ENCODE measurements at places on chromosomes 16 and 17.
A peak's percentile ranks its signal among the peaks of the same experiment; 100 is the strongest.

GRCh38 chr17:15488557-15488956 is 21.1 kb upstream of the CDRT4 start:
- no peak for DNase-seq

DNA sequence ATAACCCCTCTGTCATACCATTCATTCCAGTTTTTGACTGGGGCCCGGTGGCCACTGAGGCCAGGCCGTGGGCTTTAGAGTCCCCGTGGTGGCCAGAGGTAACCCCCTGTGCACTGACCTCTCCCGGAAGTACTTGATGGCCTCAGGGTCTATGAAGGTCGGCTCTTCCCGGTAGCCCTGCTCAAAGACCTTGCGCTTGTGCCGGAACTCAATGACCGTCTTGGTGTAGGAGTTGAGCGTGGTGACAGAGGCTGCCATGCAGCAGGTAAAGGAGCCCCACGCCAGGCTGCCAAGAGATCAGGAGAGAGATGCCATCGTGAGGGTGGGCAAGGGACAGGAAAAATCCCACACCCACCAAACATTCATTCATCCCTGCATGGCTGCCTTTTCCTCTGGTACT is 234.8 kb downstream of the GSG1L start:
- no peak for DNase-seq

- DNase-seq, result peak; percentile 96
Observed at GRCh38 chr16:21599122-21600030, at the start of gene METTL9. METTL9 (plus strand) TSS chr16:21599577; CDS start chr16:21599734, 157 bp downstream.

DNA sequence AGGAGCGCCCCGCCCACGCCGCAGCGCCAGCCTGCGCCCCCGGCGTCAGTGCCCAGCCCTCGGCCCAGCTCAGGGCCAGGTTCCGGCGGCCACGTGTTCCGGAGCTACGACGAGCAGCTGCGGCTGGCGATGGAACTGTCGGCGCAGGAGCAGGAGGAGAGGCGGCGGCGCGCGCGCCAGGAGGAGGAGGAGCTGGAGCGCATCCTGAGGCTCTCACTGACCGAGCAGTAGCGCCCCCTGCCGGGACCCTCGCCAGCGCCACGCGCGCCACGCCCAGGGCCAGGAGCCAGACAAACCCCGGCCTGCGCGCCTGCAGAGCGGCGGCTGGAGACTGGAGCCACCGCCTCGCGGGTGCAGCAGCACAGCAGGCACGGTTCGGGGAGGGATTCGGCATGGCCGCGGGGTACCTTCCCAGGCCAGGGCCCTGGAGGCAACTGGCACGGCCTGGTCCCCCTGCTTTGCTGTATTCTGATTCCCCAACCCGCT is 9.3 kb downstream of the CORO6 start:
- peak; percentile 97 for DNase-seq

DNA sequence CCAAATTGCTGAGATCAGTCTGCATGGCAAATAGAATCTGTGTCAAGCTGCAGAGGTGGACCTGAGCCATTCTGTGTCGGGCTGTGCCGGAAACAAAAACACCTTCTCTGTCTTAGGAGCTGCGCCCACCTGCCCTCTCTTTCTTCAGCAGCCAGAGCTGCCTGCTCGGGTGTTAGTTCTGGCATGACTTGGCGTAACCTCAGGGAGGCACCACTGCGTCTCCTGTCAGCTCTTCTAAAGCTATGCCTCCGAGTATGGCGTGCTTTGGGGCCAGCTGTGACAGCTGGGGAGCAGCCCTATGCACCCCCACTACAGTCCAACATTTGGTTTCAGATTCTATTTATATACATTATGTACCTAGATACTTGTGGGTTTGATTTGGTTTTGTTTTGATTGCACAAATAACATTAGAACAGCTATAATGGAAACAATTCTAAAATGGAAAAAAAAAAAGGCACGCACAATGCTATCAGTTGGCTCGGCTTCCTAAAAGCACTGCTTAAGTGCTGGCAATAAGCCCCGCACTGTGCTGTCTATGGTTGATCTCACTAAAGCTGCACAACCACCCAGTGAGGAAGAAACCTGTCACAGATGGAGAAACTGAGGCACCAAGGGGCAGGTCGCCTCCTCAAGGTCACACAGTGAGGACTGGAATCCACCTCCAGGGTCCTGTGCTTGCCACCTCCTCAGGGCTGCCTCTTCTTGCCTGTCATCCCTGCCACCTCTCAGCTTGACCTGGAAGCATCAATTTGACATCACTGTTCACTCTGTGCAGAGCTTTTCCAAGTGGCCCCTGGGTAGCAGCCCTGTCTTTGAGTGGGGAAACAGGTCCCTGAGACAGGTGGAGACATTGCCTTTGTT is 18.7 kb upstream of the ADGRG1 start:
- DNase-seq, result peak; percentile 97

DNA sequence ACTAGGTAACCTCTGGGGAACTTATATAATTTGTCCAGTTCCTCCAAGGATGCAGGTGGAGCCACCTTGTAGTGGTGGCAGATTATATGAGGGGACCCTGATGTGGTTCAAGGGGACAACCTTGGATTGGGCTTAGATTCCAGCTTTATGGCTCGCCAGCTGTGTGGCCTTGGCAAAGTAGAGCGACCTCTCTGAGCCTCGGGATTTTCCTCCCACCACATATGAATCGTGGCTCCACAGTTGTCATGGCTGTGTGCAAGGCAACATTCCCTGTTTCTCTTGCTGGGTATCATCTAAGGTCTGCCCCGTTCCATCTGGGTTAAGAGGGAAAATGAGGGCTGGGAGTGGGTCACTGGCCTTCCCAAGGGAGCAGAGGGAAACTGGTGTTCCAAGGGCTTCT is 104.6 kb downstream of the RAB11FIP4 start:
- DNase-seq, result no peak

DNA sequence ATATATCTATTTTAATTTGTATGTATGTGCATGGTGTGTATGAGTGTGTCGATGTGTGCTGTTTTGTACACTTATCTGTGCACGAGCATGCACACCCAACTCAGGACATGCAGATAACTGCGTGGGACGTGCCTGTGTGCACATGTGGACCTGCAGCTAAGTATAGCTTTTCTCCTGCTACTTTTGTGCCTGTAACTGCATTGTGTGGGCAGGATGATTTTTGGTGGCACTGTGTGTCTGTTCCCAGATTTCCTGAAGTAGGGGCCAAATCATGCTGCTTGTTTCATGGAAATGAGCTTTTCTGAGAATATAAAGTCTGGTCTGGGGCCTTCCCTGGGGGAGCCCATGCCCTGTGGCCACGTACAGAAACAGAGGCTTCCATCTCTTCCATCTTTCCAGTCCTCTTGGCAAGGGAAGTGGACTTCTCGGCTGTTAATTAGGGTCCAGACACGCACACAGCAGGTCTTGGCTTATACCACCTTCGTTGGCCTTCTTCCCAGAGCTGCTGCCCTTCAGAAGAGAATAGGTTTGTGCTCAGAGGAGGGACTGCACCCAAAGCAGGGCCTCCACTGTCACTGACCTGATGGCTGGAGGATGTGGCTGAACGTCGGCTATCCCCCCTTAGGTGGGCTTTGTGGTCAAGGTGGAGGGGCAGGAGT is 30.2 kb downstream of the SPNS3 start:
- DNase-seq, result no peak

DNA sequence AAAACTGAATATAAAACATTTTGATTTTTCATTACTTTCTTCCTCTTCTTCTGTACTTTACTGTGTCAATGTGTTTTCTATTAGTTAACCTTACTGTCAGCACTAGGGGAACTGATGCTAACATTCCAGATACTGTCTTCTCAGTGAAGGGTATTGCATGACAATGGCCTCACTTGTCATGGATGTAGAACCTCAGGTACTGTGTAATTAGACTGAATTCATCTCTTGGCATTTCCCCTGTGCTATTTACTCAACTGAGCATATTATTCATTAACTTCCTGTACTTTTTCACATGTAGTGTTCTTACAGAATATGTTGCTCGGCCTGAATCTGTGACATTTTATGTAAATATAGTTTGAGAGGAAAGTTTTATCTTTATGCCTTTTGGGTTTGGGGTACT is 237.0 kb downstream of the CA10 start:
- no peak for DNase-seq

GRCh38 chr16:89658221-89658879 is 714 bp downstream of the SPATA33 start:
- peak; percentile 15 for DNase-seq

- peak; percentile 50 for DNase-seq
Observed at GRCh38 chr17:76558198-76559095, 18.6 kb downstream of the PRCD start.

- no peak for DNase-seq
Observed at GRCh38 chr16:79788949-79789348, 188.4 kb upstream of the MAF start.

- no peak for DNase-seq
Observed at GRCh38 chr16:2029350-2029749, 2.6 kb downstream of the NHERF2 start.

DNA sequence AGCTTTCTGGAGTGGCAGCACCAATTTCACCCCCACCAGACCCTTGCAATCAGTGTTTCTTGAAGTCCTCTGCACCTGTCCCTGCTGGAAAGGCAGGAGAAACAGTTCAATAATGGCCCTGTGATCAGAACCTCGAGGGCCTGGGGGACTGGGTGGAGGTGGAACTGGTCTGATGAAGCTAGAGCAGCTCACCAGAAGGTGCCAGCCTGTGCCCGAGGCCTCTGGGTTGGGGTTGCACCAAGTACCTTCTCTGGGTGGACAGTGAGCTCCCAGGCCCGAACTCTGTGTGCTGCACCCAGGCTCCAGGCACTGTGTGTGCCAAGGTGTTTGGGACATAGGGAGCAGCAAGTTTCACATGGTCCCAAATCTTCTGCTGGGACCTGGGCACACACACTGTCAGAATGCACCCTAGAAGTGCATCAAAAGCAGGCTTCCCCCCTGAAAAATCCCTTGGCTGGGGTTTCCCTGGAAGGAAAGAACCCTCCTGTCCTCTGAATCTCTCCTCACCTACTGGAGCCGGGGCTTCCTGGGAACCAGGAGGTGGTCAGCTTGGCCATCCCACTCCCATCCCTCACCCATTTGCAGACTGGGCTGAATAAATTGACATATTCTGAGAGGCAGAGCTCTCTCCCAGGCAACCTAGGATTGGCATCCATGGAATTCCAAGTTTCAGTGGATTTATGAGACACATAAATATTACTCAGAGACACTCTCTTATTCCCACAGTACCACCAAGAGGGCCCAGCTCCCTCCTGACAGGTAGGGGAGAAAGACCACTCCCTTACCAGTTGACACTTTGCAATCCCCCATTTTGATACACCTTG is 17.4 kb downstream of the CD300LG start:
- no peak for DNase-seq

- no peak for DNase-seq
Observed at GRCh38 chr16:8931859-8932258, 31.8 kb downstream of the USP7 start.

DNA sequence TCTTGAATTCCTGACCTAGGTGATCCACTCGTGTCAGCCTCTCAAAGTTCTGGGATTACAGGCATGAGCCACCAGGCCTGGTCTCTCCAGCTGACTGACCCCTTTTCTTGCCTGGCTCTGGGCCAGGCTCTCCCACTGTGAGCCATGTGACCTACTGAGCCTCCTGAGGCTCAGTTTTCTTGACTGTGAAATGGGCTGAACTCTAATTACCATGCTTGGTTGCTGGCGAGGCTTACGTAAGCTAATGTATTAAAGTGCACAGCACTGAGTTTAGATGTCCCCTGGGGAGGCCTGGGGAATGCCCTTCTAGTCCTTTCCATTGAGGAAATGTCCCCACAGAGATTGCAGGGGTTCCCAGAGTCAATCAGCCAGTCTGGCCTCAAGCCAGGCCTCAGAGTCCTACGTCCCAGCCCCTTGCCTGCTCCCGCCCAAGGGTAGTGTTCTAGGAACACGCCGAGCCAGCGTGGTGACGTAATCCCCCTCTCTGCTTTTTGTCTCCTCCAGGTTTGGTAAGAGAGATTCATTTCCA is 45.8 kb upstream of the LGALS9 start:
- no peak for DNase-seq

DNA sequence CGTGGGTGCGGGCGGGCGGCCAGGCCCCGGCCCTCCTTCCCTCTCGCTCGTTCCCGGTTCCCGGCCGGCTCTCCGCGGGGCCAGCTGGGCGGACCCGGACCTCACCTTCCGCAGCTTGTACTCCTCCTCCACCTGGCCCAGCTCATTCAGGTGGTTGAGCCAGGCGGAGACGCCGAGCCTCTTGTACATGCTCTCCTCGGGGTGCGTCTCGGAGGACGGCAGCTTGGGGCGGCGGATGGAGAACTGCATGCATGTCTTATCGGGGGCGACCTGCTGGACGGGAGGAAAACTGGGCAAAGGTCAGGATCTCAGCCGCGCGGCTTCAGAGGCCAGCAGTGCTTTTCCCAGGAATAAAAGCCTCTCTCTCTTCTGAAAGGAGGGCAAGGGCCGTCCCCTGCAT is 85.4 kb downstream of the TBC1D16 start:
- no peak for DNase-seq

DNA sequence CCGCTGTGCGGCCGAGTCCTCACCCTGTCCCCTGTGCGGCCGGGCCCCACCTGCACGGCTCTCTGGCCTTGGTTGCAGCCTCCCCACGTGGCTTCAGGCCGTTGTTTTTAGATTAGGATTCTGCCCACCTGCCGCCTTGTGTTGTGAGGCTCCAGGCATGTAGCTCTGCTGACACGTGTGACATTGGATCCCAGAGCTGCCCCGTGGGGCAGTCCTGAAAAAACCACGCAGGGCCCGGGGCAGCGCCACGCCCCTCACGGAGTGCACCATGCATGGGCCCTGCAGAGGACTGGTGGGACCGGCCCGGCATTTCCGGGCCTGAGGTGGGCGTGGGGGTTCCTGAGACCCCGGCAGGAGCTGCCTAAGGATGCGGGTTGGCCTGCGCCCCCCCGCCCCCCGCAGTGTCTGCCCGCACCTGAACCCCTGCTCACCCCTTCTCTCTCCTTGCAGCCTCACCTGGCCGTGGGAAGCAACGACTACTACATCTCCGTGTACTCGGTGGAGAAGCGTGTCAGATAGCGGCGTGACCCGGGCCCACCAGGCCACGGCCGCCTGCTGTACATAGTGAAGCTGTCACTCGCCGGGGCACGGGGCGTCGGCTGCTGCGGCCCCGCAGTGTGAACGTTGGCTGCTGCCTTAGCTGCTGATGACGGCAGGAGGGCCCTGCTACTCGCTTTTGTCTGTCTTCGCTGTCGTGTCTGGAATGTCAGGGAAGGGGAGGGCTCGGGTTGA is 27.7 kb upstream of the CHMP6 start:
- no peak for DNase-seq

DNA sequence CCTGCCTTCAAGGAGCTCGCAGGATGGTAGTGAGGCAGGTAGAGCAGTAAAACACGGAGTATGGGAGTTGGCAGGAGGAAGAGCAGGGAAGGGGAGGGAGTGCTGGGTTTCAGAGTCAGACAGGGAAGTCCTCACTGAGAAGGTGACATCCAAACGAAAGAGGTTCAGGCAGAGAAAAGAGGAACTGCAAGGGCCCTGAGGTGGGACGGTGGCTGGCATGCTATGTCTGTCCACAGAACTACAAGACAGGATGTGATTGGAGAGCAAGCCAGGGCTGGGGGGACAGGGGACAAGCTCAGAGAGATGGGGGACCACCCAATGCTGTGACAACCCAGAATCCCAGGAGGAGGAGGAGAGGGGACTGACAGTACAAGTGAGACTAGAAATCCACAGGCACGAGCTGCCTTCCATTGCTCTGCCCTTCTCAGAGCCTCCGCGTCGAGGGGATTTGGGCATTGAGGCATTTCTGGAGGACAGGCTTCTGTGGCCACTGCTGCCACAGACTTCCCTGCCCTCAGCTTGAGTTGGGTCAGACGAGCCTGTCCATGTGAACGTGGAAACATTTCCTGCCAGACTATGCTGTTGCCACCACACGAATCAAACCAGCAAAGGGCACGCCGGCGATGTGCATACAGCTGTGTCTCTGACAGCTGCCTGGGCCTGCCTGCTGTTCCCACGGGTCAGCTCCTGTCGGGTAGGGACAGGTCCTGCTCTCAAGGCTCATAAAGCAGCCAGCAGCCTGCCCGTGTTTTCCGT is 100.1 kb downstream of the RAB11FIP4 start:
- no peak for DNase-seq
